ENCODE measurements at places on chromosomes 3 and 15.
A peak's percentile ranks its signal among the peaks of the same experiment; 100 is the strongest.

DNA sequence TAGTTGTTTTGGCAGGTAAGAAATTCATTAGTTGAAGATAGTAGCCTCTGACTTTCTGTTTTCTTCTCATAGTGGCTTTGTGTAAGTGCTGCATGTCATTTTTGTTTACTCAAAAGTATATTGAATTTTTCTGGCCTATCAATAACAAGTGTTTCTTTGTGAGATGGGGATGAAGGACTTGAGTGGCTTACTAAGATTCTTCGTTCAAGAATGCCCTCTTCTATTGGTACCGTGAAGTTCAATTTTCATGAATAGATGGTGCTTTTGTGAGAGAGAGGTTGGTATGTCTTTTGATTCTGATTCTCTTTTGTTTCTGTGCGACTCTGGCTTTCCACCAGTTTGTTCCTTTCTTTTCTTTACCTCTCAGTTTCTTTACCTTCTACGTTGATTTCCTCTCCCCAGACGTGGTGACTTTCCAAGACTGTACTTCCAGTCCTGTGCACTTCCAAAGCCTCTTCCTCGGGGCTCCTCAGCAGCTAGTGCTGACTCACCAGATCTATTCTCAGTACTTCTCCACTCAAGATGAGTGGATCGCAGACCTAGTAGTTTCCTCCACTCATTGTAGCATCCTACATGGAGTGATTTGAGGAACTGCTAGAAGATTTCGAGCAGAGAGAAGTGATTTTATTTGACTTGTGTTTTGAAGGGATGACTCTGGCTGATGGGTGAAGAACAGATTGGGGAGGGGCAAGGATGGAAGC lies 82.0 kb upstream of the EPHB3 start:
- no peak for DNase-seq

DNA sequence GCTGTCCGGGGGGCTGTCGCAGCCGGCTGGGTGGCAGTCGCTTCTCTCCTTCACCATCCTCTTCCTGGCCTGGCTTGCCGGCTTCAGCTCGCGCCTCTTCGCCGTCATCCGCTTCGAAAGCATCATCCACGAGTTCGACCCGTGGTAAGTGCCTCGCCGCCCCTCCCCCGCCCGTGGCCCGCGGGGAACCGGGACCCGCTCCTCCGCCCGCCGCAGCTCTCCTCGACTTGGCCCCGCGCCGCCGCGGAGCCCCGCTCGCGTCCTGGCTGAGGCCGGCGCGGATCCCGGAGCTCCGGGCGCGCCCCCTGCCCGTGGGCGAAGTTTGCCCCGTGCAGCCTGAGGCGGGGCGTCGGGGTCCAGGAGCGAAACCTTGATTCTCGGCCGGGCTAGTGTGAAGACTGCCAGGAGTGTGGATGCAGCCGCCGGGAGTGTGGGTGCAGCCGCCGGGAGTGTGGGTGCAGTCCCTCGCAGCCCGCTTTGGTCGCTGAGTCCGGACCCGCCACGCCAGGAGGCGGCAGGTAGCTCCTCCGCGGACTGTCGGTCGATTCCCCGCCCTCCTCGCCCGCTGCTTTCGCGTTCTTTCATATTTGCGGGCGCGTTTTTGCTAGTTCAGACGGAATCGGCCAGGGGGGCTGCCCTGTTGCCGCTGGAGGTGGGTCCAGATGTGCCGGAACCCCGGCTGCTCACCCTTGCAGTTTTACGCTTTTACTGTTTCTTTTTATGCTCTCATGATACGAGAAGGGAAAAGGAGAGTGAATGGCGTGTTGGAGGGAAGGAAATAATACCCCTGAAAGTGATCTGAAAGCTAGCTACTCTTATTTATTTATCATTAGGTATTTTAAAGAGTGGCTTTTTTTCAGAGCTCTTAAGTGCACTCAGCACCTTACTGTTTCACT lies 692 bp downstream of the STT3B start:
- peak; percentile 66 for DNase-seq

DNA sequence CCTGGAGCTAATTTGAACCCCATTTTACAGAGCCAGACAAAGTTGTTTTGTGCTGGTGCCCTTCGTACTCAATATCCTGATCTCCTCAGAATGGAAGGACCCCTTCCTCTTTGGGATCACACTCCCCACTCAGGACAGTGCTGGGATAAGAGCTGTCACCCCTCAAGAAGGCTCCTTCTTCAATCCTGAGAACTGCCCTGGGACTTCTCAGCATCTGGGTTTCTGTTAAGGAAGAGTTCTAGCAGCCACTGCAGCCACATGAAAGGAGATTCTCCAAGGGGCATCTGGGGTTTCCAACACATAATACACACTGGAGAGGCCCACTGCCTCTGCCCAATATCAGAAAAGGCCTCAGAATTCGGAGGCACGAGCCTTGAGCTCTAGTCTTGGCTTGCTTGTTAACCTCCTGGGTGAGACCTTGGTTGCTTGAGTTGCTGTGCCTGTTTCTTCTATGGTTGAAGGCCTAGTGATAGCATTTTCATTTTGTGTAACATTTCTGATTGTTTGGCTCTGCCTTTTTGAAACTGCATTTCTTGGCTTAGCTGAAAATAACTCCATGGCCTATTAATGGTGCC lies 78.8 kb upstream of the NMNAT3 start:
- no peak for DNase-seq

DNA sequence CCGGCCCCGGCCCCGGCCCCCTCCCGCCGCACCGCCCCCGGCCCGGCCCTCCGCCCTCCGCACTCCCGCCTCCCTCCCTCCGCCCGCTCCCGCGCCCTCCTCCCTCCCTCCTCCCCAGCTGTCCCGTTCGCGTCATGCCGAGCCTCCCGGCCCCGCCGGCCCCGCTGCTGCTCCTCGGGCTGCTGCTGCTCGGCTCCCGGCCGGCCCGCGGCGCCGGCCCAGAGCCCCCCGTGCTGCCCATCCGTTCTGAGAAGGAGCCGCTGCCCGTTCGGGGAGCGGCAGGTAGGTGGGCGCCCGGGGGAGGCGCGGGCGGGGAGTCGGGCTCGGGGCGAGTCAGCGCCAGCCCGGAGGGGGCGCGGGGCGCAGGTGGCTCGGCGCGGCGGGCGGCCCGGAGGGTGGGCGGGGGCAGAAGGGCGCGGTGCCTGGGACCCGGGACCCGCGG lies 352 bp downstream of the CHRD start:
- DNase-seq, result peak; percentile 49

DNA sequence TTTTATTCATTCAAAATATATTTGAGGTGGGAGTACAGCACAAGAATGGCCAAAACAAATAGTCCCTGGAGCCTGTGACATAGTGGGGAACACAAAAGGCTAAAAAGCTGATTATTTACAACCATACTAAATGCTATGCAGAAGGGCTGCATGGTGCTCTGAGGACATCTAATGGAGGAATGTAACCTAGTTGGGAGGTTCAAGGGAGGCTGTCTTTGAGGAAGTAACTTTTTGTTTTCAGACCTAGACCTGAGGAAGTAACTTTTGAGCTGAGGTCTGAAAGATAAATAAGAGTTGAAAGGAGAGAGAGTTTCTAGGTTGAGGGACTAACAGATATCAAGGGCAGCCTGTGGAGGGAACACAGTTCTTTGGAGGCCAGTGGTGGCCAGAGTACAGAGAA lies 34.8 kb upstream of the RASA2 start:
- DNase-seq, result peak; percentile 50

GRCh38 chr3:71482771-71483170 lies 100.8 kb downstream of the FOXP1 start:
- no peak for DNase-seq
